ENCODE measurements at places on chromosomes 1 and 21. TPM values are rescaled to one million over a fixed set of nuclear protein-coding genes. Genes with fewer than 3 reads are reported as not detected.
A peak's percentile ranks its signal among the peaks of the same experiment; 100 is the strongest.

DNA sequence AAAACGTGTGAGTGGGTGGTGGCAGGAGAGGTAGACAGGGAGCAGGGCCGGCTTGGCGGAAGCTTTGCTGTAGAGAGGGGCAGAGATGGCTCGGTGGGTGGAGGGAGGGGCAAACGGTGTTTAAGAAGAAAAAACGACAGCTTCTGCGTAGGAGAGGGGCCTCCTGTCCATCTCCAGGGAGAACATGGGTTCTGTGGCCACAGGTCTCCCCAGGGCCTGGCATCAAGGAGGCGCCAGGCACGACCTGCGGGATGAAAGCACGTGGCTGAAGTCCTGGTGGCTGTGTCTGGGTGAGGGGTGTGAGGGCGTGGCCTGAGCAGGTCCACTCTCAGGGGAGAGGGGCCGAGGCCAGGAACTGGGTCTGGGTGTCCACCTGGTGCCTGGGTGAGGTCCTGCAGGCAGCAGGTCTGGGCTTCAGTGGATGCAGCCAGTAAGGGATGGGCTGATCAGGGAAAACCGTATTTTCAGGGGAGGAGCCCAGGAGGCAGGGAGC lies 940 bp upstream of the PRKCZ start:
- no peak for DNase-seq

DNA sequence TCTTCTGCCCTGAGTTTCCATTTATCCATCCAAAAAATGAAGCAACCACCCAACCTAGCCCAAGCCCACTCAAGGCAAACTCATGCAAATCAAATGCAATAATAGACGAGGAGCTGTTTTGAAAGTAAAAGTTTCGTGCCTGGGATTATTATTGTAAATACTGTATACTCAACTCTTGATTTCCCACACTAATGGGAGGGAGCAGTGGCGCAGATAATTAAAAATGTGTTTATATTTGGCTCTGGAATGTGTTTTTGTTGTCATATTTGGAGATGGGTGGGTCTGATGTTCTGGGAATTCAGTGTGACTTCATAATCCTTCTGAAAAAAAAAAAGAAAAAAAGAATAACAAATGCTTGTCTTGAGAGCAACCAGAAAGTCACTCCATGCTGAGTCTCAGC lies 52.5 kb downstream of the KLHDC7A start:
- no peak for DNase-seq

- no peak for DNase-seq
These were observed 25.9 kb downstream of the ITSN1 start for GRCh38 chr21:33668180-33668579.

GRCh38 chr1:161158316-161159010 lies 837 bp upstream of the USP21 start:
- DNase-seq = no peak

DNA sequence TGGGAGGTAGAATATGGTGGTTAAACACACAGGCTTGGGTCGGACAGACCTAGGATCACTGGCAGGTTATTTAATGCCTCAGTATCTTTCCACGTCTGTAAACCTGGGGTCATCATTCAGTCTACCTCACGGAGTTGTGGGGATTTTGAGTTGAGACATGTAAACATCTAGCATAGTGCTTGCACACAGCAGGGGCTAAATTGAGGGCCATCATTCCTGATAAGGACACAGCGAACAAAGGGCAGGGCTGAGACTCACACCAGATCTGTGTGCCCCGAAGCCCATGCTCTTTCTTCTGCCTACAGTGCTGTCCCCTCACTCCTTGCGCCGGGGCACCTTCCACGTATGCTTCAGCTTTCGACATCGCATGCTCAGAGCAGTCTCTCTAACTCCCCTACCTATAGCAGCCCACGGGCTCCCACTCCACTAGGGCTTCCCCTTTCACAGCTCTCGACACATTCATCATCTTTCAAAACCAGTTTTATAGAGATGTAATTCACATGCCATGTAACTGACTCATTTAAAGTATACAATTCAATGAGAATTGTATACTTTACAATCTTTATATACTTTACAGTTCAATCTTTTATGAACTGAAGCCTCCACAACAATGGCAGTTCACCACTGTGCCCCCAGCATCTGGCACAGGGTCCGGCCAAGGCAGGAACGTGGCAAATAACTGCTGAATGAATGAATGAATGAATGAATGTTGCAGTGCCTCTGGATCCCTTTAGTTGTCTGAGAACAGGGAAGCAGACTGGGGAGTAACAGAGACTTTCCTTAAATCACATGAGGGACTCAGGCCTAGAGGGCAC lies 48.0 kb downstream of the GPR161 start:
- no peak for DNase-seq

- DNase-seq = no peak
These were observed 49.8 kb downstream of the SEC16B start for GRCh38 chr1:177920091-177920490.

CCDC27 gene
- 0.31 TPM for polyA plus RNA-seq

- DNase-seq = no peak
These were observed 14.9 kb downstream of the RSPH1 start for GRCh38 chr21:42481169-42481568.

DNA sequence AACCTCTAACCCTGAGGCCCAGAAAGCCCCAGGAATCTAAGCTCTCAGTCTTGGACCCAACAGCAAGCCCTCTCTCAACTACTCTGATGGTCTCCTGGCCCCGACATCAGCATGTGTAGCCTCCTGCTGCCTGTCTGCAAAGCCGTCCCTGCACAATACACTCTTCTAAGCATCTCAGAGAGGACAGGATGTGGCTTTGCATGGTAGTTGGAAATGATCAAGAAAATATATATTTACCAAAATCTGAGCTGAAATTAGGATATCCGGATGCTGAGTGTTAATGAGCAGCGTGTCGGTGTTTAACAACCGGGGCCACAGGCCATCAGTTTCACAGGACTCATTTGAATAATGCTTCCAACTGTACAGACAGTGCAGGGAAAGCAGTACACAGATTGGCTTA lies 59.1 kb upstream of the SIM2 start:
- DNase-seq = no peak

DNA sequence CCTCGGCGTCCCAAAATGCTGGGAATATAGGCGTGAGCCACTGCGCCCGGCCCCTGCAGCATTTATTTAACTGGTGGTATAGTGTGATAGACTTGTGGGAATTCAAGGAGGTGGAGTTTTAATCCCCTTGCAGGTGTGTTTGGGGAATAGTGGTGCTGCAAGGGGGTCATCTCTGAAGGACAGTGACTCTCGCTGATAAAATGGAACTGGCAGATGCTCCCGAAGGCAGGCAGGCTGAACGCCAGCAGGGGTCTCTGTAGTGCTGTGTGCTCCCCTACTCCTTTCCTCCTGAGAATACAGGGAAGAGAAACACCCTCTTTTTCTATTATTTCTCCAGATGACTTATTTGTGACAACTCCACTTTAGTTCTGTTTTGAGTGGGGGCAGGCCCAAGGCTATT lies 4.0 kb downstream of the OSCP1 start:
- no peak for DNase-seq

ABCA4 gene
- 5.8 TPM for polyA plus RNA-seq

- DNase-seq = no peak
These were observed 416.2 kb downstream of the MATN1 start for GRCh38 chr1:30307182-30307581.

- no peak for DNase-seq
These were observed 37.0 kb downstream of the MIA3 start for GRCh38 chr1:222654849-222655248.

GRCh38 chr1:58768971-58769808 lies 14.7 kb downstream of the JUN start:
- no peak for DNase-seq

DNA sequence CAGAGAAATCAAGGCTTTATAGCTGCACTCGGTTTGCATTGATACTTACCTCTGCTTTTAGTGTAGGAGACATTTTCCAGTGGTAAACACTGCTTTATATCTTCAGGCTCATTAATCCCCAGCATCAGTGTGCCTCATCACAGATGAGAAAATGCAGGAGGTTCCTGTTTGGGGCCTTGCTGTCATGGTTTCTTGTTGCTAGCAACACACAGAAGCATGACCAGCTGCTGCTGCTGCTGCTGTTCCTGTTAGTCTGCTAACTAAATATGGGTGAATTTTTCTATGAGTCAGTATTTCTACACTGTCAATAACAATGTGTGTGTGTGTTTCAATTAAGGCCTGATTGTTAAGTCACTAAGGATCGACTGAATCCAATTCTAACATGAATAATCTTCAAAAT lies 85.8 kb upstream of the RGS1 start:
- DNase-seq = peak; percentile 48

- no peak for DNase-seq
These were observed 1.1 kb downstream of the TAGLN2 start for GRCh38 chr1:159924025-159924790.

COG2 gene
- 33.1 TPM for polyA plus RNA-seq

- no peak for DNase-seq
These were observed 22.1 kb upstream of the PAX7 start for GRCh38 chr1:18608534-18608933.

MED8 gene
- 35.8 TPM for polyA plus RNA-seq

RGL1 gene
- polyA plus RNA-seq = 50.1 TPM

AUNIP gene
- polyA plus RNA-seq = 3.9 TPM

SPRR2D gene
- polyA plus RNA-seq = not detected

DNA sequence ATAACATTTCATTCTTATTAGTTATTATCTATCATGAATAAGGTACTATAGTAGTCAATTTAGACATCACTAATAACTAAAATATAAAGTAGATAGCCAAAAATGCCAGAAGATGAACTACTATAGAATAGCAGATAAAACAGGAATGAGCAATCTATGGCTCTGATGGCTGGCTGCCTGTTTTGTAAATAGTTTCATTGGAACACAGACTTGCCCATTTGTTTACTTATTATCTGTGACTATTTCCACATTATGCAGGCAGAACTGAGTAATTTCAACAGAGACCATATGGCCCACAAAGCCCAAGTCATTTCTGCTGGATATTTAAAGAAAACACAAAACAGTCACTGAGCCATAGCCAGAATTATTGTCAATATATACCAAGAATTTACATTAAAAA lies 222.1 kb downstream of the COL24A1 start:
- DNase-seq = no peak

UTS2 gene
- not detected for polyA plus RNA-seq

DNA sequence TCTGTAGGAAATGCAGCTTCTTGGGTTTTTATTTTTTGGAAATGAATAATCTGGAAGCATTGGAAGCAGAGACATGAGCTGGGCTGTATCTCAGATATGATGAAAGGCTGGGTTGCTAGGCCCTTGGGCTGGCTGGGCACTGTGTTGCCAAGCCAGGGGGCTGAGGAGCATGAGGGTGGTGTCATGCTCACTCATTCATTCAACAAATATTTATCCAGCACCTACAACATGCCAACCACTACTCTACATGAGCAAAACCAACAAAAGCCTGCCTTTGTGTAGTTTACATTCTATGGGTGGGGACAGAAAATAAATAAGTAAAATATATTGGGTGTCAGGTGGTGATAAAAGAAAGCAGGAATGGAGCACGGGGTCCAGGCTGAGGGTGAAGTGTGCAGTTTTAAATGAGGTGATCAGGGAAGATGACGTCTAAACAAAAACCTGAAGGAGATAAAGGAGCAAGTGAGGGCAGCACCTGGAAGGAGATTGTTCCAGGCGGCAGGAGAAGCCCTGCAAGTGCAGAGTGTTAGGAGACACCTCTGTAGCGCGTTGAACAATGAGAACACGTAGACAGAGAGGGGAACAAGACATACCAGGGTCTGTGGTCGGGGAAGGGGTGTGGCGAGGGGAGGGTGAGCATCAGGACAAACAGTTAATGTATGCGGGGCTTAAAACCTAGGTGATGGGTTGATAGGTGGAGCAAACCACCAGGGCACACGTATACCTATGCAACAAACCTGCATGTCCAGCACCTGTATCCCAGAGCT lies 10.9 kb downstream of the TAGLN2 start:
- no peak for DNase-seq

DNA sequence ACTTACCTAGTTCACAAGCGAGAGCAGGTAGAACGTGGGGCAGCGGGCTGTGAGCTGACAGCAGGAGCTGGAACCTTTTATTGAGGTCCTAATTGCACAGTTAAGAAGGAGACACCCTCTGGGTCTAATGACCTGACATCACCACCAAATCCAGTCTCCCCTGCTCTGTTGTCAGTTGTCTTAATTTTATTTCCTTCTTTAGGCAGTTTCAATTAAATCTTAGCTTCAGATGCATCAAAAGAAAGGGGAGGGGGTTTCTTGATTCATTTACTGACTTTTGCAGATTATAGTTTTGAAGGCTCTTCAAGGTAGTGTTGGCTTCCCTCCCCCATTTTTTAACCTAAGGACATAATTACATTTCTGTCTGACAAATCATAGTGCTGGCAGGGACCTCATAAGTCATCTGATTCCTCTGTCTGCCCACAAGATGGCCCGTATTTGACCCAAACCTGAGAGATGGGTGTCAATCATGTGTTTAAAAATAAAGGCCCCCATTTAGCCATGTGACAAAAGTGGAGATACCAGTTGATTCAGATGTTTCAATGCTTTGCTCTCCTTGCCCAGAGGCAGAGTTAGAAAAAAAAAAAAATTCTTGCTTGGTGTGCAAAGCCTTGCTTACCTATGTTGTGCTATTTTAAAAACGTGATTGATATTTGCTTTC lies at the start of gene TCHHL1:
Gene TCHHL1, minus strand, starts transcription at position 51 of the 661 bp plus-strand sequence. CDS start 921 bp downstream, outside the sequence.
- no peak for DNase-seq

C1orf87 gene
- 0.14 TPM for polyA plus RNA-seq

DNA sequence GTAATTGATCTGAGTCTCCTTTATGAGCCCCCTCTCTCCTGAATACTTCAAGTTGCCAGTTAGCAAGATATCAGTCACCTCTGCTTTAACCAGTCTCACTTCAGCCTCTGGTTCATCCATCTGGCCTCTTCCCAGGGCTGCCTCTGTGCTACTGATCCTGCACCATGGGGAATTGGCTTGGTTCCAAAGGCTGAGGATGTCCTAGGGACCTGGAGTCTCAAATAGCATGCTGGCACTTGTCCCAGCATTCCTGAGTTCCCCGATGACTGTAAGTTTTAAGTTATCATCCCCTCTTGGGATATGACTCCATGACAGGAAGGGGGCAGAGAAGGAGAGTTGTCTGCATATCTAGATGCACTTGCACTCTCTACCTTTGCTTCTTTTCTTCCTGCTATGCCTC lies 252.0 kb downstream of the PTBP2 start:
- DNase-seq = no peak

- no peak for DNase-seq
These were observed 52.9 kb downstream of the MATN1 start for GRCh38 chr1:30670240-30671060.

GJA5 gene
- 16.2 TPM for polyA plus RNA-seq

- DNase-seq = no peak
These were observed 5.2 kb upstream of the BACH1 start for GRCh38 chr21:29293495-29293894.

DNA sequence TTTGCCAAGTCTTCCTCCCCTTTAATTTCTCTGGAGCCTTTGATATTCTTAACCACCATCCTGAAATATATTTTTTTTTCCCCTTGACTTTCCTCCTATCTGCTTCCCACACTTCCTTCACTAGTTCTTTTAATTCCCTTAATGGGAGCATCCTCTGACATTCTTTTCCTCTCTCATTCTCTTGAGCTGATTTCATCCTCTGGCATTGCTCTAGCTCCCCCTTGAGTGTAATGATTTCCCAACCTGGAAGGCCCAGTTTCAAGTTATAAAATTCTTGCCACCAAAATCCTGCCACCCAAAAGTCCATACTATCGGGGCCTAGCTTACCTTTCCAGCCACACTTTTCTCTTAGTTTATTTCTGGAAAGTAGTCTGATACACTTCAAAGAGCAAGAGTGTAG lies 39.5 kb upstream of the UBE2U start:
- no peak for DNase-seq

GRCh38 chr1:2503554-2504224 lies 22.7 kb downstream of the PANK4 start:
- no peak for DNase-seq

GRCh38 chr1:46081206-46081605 lies 51.2 kb downstream of the PIK3R3 start:
- no peak for DNase-seq
